ENCODE measurements at places on chromosomes 11 and 22. TPM values are rescaled to one million over a fixed set of nuclear protein-coding genes. Genes with fewer than 3 reads are reported as not detected.

The OR51I1 gene
- total RNA-seq: not detected

The F2 gene
- not detected for total RNA-seq

The C22orf42 gene
- not detected for total RNA-seq

The MMP27 gene
- not detected for total RNA-seq

The TBX1 gene
- total RNA-seq: 15.9 TPM
